ENCODE measurements at places on chromosomes 1 and 21. TPM values are rescaled to one million over a fixed set of nuclear protein-coding genes. Genes with fewer than 3 reads are reported as not detected.

- no peak for DNase-seq
Measured at GRCh38 chr1:204383163-204383904, 23.6 kb upstream of the PLEKHA6 start.

- no peak for DNase-seq
Measured at GRCh38 chr1:5756434-5757186, 235.6 kb downstream of the NPHP4 start.

DNA sequence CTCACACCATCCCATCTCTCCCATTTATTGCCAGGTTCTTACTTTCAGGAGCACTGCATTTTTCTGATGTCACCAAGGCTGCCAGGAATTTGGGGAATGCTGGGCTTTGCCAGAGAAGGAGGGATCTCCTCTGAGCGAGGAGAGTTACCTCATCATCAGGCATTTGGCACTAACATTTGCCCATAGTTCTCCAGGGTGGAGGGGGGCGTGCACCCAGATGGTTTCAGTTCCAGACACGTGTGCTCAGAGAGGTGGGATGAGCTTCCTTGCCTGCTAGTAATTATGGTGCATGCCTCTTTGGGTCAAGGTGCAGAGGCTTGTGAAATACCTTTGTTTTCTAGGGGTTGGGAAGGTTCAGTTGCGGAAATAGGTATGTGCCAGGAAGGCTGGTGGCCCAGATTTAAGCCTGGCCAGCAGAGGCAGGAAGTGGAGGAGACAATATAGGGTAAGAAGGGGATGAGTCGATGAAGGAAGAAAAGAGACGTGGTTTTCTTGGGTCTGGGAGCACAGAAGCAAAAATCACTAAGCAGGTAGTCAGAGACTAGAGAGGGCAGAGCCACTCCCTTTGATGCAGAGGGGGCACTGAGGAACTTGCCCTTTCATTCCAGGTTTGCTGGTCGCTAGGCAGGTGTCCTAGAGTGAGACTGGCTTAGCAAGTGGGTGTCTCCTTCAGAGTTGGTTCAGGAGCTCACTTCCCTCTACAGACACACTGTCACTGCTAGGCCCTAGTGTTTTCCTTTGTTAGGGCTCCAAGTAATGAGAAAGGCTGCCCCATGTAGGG is 7.2 kb downstream of the TUFT1 start:
- DNase-seq: no peak

GRCh38 chr1:204894031-204894430 is 23.4 kb downstream of the NFASC start:
- DNase-seq: no peak

DNA sequence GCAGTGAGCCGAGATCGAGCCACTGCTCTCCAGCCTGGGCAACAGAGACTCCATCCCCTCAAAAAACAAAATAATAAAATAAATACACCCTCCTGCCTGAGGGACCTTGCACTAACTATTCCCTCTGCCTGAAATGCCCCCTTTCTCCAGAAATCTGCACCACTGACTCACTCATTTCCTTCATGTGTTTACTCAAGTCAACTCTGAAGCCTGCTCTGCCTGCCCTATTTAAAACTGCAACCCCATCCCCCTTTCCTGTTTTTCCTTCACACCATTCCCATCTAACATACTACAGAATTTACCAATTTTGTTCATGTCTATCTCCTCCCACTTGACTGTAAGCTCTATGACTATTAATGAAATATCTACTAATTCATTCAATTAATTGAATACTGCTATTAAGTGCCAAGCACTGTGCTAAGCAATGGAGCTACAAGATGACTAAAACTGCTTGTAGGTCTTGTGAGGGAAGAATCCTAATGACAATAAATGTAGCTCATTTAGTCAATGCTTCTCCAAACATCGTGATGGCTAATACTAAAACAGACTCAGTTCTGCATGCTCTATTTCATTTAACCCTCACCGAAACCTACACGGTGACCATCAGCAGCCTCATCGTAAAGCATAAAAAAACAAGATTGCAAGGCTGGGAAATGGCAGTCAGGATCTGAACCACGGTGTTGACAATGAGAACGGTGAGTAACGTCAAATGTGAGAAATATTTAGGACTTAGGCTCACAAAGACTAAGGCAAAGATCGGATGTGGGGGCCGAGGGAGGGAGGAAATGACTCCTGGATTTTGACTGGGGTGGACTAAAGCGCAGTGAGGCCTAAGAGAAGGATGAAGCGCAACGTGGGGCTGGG is 749 bp upstream of the TMEM39B start:
- DNase-seq: peak; percentile 21

GRCh38 chr1:95252422-95252821 is 18.4 kb downstream of the RWDD3 start:
- DNase-seq: no peak

DNA sequence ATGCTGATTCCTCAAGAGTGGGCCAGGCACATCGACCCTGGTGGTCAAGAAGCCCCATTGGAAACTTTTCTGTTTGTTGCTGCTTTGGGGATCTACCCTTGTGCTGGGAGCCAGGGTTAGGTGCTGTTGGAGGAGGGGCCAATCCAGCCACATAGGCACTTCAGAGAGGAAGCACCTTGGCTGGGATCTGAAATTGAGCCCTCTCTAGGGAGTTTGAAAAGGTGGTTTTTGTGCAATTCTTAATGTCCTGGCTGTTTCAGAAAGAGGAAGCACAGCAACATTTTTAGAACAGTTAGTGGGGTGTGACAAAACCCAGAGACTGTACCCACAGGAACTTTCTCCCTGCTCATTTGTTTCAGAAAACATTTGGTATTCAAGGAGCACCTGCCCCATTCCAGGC is 17.2 kb upstream of the BEND5 start:
- peak; percentile 81 for DNase-seq

- DNase-seq: no peak
Measured at GRCh38 chr1:224996266-224996665, 66.8 kb downstream of the DNAH14 start.

DNA sequence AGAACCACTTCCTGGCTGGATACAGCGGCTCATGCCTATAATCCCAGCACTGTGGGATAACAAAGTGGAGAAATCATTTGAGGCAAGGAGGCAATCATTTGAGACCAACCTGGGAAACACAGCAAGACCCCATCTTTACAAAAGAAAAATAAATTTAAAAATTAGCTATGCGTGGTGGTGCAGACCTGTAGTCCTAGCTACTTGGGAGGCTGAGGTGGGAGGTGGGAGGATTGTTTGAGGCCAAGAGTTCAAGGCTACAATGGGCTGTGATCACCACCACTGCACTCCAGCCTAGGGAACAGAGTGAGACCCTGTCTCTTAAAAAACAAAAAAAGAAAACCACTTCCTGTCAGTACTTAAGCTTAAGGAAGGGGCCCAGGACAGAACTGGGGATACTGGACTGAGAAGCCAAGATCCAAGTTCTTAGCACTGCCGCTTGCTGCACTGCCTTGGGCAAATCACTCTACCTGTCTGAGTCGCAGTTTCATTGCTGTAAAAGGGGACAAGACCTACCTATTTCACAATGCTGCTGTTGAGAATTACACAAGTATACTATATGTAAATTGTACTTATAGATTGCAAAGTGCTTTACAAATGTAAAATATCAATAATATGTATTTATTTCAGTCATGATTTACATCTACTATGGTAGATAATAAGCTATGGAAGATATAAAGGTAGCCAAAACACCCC is 154.9 kb downstream of the RERE start:
- DNase-seq: no peak

GRCh38 chr21:42344631-42345030 is 6.2 kb downstream of the TFF2 start:
- no peak for DNase-seq

DNA sequence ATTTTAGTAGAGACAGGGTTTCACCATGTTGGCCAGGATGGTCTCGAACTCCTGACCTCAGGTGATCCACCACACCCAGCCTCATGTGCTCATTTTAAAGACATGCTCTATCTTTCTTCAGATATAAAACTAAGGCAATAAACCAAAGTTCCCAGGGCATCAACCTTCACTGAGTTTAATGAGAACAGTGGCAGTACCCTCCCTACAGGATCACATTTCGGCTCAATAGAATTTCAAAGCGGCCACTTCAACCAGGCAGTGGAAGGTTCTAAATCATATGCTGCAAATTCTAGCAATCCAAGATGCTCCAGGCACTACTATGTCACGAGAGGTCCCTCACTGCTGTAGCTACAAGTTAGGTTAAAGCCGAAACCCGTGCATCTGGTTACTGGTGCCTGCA is 45.5 kb downstream of the PARP1 start:
- no peak for DNase-seq

DNA sequence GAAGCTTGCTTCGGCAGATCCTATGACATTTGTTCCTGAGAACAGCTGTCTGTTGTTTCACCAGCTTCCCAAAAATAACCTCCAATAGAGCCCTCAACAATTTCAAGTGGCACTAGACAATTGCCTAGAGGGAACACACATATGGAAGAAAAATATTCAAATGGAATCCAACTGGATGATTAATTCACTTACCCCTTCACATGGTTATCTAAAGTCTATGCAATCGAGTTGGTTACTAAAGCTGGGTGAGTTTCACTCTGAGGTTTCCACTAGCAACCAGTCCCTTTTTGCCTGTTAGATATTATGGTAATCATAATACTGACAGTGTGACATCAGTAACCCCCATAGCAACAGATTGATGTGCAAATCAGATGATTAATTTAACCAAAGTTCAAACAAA is at the start of gene LEMD1:
TSS of gene LEMD1 (minus strand) at position 259 of the 400 bp plus-strand sequence. CDS start 1,520 bp downstream, outside the sequence.
- DNase-seq: no peak

DNA sequence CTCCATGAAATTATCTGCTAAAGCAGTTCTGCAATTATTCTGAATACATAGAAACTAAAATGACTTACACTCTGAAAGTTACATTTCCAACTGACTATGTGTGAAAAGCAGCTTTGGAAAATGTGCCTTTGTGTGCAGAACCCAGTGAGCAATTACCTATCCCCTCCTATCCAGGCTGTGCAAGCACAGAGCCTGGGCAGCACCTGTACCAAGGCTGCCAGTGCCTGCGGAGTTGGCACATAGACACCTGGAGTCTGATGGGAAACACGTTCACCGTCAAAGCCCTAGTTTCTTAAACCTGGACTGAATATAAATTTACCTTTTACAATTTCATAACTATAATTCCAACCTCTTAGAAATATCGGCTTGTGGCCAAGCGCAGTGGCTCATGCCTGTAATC is 307.3 kb downstream of the KCNH1 start:
- DNase-seq: no peak

DNA sequence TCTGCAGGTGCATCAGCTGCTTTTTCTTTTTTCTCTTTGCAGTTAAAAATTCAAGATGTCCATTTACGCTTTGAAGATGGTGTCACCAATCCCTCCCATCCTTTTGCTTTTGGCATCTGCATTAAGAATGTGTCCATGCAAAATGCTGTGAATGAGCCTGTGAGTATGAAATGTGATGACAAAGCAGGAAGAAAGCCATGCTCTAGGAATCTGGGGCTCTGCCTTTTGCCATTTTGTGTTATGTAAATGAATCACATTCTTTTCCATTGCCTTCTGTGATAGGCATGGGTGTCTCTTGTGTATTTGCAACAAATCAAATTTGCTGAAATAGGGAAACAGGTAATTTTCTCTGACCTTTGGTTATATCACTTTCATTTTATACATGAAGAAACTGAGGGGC is 19.4 kb downstream of the VPS13D start:
- no peak for DNase-seq

- DNase-seq: no peak
Measured at GRCh38 chr1:3945916-3946840, 46.1 kb upstream of the C1orf174 start.

- DNase-seq: no peak
Measured at GRCh38 chr21:27380303-27380702, 413.4 kb upstream of the ADAMTS5 start.

GRCh38 chr1:10677491-10678391 is 118.7 kb downstream of the CASZ1 start:
- DNase-seq: no peak

DNA sequence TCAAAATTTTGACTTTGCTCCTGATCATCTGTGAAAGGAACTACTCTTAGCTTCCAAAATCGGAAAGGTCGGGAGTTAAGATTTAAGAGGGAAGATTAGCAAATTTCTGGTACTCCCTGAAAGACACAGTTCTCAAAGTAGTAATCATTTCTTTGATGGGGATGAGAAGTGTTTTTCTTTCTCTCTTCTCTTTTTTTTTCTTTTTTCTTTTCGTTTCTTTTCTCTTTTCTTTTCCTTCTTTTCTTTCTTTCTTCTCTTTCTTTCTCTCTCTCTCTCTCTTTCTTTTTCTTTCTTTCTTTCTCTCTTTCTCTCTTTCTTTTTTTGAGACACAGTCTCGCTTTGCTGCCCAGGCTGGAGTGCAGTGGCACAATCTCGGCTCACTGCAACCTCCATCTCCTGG is 5.1 kb upstream of the RAB29 start:
- no peak for DNase-seq

DNA sequence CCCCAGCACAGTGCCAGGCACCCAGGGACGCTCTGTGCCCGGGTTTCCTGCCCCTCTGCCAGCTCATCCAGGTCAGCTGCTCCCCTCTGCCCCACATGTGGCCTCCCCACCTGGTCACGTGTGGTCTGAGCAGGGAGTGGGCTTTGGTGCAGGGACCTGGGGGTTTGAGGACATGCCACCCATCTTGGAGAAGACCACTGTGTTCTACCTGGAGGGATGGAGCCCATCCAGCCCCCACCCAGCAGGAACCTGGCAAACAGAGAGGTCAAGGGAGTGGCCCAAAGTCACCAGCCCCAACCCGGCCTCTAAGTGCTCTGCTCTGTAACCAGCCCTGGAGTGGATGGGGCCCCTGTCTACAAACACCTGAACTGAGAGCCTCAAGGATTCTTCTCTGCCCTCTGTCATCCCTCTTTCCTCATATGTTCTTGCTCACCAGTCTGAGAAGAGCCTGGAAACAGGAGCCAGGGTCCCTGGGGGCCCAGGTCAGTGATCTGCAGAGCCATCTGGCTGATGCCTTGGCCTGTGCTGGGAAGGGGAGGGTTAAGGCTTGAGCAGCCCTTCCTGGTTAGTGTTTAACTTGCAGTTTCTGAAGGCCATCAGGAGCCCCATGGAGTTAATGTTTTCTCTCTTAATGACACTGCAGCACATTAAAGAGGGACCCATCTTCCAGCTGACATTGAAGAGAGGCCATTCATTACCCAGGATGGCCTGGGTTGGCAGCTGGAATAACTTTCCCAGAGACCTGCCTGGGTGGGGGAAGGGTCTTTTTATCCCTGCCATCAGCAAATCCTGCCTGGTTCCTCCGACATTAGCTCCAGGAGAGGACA is 235.4 kb downstream of the PTPRU start:
- DNase-seq: no peak

The PCSK9 gene
- not detected for total RNA-seq

The PKLR gene
- 0.51 TPM for total RNA-seq

The ARHGAP29 gene
- total RNA-seq: not detected

The CD1E gene
- not detected for total RNA-seq

The ERRFI1 gene
- total RNA-seq: not detected

The CALML6 gene
- total RNA-seq: 5.1 TPM

The MYCL gene
- total RNA-seq: 1.3 TPM
